ENCODE measurements at places on chromosomes 16 and 17.

DNA sequence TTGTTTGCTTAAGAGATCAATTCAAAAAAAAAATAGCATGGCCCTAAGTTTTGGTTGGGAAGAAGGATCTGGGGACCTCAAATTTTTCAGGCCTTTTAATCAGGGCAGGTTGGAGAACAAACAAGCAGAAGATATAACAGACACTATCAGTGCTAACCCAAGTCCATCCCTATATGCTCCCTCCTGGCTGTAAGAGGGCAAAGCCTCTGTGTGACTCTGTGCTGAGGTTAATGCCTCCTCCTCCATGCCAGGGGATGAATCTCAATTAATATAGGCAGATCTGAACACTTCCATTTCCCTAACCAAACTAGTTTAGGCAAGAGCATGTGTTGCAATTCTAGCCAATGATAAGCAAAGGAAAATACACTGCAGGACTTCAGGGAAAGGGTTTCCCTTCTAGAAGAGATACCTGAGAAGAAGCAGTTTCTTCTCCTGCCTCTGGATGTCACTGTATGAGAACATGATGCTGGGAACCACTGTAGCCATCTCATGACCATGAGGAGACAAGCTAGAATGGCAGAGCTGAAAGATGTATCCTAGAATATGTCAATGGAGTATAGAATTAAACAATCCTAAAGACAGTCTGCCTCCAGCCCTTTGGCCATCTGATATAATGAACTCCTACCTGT lies 76.0 kb downstream of the CHD9NB start:
- DNase-seq: peak; percentile 35

GRCh38 chr17:82143333-82143732 lies 45.3 kb upstream of the FASN start:
- DNase-seq: no peak

DNA sequence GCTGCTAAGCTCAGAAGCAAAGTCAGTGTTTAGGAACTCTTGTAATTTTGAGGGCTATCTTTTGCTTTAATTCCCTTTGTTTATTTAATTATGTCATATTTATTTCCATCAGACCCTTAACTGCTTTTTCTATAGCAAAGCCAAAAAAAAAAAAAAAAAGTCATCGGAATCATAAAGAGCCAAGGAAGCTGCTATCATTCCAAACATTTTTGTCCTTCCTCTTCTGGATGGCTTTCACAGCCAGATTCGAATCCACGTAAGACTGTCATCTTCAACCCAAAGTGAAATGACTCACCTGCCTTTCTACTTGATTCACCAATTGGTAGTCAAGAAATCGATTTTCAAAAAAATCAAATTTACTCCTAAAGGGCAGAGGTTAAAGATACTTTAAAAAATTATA lies 38.4 kb downstream of the WIPI1 start:
- no peak for DNase-seq

DNA sequence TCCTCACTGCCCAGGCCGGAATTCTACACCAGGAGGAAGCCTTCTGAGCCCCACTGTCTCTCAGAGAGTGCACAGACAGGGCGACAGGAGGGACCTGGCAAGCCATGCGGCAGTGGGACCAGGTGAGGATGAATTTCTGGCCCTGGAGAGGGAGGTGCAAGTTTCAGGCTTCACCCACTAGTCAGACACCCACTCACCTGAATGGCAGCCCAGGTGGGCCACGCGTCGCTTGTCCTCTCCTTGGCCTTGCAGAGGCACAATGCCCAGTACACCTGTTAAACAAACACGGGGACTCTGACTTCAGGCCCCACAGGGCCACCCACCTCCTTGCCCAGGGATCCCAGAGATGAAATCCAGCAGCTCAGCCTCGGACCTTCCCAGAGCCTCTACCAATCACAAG lies 4.2 kb downstream of the CORO7 start:
- DNase-seq: no peak

GRCh38 chr16:86393907-86394626 lies 116.3 kb upstream of the FOXF1 start:
- DNase-seq: no peak

GRCh38 chr16:68076560-68076959 lies 8.6 kb upstream of the NFATC3 start:
- DNase-seq: no peak

- no peak for DNase-seq
Observed at GRCh38 chr16:31085411-31085810, 3.3 kb downstream of the PRSS53 start.

DNA sequence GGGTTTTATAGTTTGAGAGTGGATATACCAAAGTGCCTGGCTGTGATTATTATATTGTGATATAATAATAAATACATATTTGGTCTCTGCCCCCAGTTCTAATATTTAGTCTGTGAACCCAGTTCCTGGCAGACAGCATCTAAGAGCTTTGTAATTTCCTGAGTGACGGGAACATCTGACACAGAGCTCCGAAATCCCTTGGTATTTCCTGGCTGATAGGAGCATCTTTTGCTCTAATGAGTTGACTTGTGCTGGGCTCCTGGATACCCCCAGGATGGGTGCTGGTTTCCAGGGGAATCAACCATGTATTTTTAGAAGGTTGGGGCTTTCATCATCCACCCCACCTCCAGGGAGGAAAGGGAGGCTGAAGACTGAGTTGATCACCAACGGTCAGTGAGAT lies 187.3 kb downstream of the CDH13 start:
- no peak for DNase-seq

DNA sequence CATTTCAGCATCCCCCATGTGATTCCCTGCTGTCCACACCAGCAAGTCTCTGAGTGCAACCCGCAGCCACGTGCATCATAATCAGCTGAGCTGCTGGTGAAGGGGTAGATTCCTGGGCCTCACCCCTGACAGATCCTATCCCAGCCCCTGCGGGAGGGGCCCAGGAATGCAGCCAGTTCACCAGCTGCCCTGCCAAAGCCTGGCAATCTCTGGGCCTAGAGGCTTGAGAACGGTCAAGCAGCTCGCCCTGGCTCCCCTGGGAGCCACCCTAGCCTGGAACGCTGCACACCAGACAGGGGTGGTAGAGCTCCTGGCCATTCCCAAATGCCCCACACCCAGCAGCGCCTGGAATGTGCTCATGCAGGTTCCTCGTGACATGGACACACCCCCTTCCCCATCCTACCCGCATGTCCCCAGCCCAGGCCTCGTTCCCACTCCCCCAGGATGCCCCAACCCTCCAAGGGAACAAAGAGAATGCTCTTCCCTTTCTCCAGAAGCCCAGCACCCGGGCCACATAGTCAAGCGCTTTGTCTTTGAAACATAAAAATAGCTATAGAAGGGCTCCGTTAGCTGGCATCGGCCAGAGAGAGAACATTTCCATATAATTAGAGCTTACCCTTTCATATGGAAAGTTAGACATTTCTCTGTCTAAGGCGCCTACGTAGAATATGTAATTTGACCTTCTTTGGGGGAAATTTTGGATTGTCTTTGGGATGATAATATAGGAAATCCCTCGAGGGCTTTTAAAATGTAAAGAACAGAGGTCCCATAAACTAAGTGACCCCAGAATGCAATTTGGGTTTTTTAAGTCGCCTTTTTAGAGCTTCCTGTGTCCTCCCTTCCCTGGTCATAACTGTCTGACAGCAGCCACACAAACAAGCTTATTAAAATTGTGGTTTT lies 3.4 kb downstream of the CEP295NL start:
- no peak for DNase-seq

- no peak for DNase-seq
Observed at GRCh38 chr17:34639706-34640425, 60.5 kb downstream of the TMEM132E start.

GRCh38 chr17:78764871-78765270 lies 17.2 kb downstream of the CYTH1 start:
- no peak for DNase-seq

- DNase-seq: no peak
Observed at GRCh38 chr16:74280448-74280847, 16.2 kb upstream of the PSMD7 start.

GRCh38 chr16:84821728-84822689 lies 2.2 kb downstream of the CRISPLD2 start:
- DNase-seq: no peak

- DNase-seq: no peak
Observed at GRCh38 chr16:7998789-7999453, 591.4 kb downstream of the TMEM114 start.

DNA sequence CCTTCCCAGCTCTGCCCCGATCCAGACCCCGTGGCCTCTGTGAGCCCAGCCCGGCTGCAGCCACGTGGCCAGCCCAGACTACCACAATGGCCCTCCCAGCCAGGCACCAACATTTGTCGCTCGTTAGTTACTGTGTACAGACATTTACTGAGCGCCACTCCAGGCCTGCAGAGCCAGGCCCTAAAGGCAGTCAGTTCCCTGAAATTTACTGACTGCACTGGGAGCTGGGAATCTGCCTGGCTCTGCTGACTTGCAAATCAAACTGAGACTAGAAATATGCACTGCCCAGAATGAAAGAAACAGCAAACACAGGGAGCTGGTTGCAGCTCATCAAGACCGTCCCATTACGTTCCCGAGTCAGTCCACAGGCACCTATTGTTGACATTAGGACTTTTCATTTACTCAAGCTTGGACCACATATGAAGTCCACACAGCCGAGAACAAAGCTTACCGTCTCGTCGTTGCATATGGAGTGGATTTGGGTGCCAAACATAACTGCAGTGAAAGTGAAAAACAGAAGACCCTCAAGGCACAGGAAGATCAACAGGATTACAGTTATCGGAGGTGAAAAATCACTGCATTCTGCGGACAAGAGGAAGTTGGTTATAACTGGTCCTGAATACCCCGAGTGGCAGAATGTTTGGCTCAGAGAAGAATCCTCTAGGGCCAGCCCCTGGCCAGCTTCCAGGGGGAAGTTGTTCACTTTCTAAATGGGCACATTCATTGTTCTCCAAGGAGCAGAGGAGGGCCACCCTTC lies 34.5 kb downstream of the ZDHHC7 start:
- no peak for DNase-seq

DNA sequence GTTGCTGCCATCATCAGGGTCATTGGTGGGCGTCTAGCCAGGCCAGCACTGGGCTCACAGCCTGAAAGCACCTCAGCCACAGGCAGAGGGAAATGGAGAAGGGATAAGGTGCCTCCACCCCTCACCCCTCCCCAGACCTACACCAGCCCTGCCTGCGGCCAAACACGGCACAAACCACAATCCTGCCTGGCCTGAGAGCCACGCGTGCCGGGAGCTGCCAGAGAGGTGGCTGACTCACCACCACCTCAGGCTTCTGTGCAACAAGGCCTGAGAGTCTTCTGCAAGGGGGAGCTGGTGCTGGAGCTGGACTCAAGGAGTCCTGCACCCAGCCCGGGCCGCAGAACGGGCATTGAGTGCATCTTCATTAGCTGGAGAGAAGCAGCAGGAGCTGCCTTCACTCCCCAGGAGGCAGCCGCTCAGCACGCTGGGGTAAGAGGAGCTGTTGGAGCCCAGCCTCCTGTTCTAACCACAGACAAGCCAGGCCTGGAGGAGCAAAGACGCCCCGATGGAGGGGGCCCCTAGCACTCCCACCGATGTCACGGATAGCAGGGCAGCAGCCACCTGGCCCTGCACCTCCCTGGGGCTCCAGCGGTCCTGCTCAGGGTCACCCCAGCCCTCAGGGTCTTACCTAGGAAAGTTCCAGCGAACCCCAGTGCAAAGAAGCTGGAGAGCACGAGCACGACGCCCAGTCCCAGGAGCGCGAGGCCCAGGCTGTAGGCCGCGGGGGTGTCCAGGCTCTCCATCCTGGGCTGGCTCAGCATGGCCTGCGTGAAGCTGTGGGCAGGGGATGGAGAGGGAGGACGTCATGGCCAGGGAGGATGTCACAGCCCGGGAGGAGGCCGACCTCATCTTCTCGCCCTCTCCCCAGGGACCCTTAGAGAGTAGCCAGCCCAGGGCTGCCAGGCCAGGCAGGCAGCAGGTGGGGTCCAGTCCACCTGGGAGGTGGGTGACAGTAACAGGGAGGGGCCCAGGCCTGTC lies 16.0 kb upstream of the RASD1 start:
- no peak for DNase-seq

DNA sequence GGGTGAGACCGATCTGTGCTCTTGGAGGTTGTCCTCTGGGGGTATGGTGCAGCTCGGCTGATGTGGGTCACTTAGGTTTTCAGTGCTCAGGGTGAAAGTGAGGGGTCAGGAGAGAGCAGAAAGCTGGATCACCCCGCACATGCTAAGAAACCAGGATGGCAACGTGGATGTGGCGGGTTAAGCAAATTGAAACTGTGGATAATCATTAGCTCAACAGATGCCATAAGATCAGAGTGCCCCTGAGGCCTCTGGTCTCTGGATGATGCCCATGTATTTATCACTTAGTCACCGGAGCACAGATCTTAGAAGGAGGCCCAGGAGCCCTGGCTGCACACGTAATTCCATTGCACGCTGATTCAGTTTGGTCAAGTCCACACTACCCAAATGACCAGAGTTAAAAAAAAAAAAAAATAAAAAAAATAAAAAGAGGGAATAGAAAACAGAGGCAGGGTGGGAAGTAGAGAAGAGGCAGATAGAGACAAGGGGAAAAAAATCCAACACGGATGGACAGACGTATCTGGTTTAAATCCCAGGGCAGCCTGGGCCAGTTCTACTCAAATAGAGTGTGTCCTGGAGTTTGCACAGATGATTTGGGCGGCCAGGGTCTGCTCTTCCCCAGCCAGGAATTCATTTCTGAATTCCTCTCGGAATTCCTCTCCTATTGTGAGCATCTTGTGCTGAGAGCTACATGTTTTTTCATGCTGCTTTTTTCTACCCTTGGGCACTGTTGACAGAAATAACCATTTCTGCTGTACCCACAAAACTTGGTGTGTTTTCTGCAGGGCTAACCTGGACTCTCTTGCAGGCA lies 378.3 kb downstream of the CPPED1 start:
- DNase-seq: no peak

DNA sequence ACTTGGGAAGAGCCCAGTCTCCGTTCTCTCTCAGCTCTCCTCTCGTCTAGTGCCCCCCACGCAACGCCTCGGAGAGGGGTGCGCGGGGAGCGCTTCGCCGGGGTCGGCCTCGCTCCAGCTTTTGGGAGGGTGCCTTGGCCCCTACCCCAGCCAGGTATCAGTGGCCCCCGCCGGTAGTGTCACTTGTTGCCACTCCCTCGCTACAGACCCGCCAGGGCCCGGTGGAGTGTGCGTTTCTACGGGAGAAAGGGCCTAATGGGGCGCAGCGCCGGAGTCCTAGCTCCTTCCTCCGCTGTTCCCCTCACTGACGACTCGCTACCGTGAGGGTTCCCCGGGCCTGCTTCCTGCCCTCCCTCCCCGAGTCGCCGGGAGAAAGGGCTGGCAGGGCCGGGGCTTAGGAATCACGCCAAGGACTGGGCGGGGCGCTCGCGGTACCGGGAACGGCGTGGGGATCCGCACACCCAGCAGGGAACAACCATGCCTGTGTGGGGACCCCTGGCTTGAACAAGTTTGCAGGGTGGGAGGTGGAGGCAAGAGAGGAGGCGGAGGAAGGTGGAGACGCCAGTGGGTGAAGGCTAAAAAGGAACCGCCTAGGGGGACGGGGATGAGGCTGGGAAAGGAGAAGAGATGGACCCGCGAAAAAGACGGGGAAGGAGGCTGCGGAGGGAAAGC lies 997 bp upstream of the CDH11 start:
- DNase-seq: peak; percentile 49
